Stimulated activated CD4-positive, alpha-beta T cell treated with anti-CD3 and anti-CD28 coated beads, Interleukin-12 subunit alpha, Interleukin-12 subunit beta, amount 100 ng/mL, for 4 hours (primary cell): ENCODE measurements at places on chromosomes 2 and 18.

- no peak for DNase-seq
Measured at GRCh38 chr2:67572721-67573435, 175.7 kb downstream of the ETAA1 start.

DNA sequence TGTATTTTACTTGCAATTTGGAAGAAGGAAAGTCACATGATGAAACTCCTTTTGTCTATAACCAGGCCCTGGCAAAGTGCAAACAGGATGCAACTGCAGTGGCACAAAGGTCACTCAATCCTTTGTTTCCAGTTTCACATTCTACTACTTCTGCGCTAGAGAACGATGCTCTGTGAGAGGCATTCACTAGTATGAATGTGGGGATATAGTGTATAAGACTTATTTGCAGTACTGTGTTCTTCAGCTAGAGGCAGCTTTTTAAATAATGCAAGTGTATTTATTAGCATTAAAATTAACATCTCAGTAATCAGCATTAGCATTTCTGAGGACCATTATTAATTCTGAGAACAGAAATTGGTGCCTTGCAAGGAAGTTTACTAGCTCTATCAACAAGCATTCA is 68.9 kb downstream of the PRPF40A start:
- no peak for DNase-seq

GRCh38 chr2:46336283-46336959 is 39.2 kb downstream of the EPAS1 start:
- DNase-seq, result no peak

- DNase-seq, result no peak
Measured at GRCh38 chr2:33488715-33489540, 12.5 kb downstream of the RASGRP3 start.

- DNase-seq, result no peak
Measured at GRCh38 chr2:70002241-70002899, 40.9 kb upstream of the ASPRV1 start.

GRCh38 chr18:58228762-58229161 is 184.7 kb downstream of the NEDD4L start:
- no peak for DNase-seq

DNA sequence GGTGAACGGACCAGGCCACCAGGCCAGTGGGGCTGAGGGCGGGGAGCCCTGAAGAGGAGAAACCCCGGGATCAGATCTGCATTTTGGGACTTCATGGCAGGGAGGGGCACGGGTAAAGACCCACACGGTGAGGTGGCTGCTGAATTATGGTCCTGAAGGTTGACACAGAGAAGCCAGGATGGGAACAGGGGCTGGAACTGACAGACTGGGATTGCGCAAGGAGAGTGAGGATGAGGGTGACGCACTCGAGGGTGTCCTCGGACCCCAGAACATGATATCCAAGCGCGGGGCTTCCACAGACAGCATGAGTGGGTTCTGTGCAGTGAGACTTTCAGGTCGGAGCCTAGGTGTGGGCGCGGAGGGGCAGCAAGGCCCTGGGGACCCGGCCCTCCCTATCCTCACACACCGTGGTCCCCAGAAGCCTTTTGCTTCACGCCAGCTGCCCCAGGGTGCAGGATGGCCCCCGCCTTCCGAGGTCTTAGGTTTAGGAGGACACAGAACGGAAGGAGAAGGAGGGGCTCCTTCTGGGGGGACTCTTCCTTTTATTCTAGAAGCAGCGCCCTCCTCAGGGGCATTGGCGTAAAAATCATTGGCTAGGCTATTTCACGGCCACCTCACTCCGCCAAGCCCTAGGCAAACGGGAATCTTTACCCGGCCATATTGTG is 416.8 kb upstream of the HS6ST1 start:
- no peak for DNase-seq

DNA sequence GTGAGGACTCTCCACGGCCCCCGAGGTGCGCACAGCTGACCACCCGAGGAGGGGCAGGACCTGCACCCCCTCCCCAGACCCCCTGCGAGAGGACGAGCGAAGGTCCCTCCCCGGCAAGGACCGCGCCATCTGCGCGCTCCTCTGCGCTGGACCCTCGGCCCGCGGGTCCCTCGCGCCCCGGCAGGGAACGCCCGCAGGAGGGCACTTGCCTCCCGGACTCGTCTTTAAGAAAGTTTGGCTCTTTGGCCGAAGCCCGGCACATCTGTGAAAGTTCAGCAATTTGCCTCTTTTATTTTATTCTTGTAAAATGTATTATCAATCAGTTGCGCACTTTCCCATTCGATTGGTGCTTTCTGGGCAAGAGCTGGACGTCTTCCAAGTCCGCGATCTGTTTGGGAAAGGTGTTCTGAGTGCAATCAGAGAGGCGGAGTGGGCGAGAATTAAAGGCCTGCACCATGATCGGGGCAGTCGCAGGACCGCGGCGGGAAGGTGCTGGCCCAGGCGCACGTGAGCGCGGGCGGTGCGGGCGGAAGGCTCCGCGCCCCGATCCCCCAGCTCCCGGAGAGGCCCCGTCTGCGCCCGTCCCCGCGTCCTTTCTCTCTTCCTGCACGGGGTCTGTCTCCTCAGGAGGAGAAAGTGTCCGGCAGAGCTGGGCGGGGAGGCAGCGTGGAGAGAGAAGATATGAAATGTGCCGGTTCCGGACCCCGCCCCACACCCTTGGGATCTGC is 1.6 kb upstream of the ALKAL2 start:
- DNase-seq, result no peak

DNA sequence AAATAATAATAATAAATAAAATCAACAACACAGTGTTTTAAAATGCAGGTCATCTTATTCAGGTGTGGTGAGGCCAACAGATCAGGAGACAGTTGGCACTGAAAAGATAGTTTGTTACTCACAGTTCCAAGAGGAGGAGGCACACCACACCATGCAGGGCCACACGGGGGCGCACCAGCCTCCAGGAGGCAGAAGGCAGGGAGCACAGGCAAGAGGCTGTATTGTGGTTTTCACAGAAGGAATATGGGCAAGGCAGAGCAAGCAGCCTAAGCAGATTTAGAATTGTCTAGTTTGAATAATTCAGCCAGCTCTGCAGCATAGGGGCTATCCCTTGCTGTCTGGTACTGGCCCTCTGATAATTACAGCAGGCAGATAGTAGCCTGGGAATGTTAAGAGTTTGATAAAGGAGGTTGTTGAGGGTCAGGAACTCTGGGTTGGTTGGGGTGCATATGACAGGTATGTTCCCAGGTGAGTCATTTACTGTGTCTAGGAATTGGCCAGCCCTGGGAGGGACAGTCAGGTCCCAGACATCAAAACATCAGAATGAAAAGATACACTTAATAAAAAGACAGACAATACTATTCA is 31.3 kb downstream of the KIAA2012 start:
- DNase-seq, result peak; percentile 6

GRCh38 chr2:17627434-17627833 is 86.9 kb downstream of the VSNL1 start:
- DNase-seq, result no peak

DNA sequence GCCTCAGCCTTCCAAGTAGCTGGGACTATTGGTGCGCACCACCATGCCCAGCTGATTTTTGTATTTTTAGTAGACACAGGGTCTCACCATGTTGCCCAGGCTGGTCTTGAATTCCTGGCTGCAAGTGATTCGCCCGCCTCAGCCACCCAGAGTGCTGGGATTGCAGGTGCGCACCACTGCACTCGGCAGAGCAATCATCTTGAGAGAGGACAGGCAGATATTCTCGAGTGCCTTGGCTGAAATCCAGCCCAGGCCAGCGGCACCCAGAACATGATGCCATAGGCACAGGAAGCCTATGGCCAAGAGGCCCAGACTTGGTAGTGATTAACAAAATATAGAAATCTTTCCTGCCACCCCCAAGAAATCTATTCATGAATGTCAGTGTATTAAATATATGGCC is 58.0 kb upstream of the PEX13 start:
- no peak for DNase-seq

DNA sequence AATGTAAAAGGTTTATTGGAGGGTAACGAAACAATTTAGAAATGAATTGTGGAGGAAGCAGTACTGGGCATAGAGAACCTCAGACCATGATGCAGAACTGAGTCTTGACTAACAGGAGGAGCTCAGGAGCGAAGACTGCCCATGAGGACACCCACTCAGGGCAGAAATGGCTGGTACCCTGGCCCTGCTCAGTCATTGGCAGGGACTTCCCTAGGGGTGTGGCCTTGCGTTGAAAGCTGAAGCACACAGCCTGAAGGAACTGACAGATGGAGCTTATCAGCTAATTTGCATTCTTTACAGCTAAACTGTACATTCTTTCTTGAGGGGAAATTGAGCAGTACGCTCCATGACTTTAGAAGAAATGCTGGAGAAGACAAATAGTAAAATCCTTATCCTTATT is 57.1 kb downstream of the PDK1 start:
- DNase-seq, result no peak

- no peak for DNase-seq
Measured at GRCh38 chr18:23998820-23999219, 15.7 kb upstream of the TTC39C start.

DNA sequence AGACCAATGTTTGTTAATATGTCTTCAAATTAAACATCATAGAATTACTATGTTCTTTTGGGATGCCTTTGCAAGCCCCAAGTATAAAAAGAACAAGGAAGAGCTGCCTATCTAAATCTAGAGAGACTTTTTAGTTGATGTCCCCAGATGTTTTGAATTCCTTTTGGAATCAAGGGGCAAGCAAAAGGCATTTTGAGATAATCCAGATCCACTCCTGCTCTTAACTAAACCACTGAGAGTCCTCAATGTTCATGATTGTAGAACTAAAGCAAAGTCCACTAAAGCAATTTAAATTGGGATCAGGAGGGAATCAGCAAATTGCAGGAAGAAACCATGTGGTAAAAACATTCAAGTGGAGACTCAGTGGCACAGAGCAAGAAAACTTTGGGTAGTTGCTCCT is 558.5 kb upstream of the VRK2 start:
- no peak for DNase-seq
